Stimulated activated CD4-positive, alpha-beta T cell treated with anti-CD3 and anti-CD28 coated beads, Interleukin-1b, Interleukin-23, amount 100 ng/mL, for 1 hour (primary cell): ENCODE measurements at places on chromosomes 12 and 14.

DNA sequence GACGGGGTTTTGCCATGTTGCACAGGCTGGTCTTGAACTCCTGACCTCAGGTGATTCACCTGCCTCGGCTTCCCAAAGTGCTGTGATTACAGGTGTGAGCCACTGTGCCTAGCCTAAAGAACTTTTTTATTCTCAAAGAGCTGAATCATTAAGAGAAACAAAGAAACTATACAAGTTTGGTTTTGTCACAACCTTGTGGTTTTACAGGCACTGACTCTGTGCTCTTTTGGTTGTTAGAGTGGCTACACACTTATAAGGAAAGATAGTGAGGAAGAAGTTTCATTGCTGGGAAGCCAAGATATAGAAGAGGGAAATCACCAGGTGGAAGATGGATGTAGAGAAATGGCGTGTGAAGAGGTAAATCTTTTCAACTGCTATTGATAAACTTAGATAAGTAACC is 10.1 kb upstream of the DNAH10 start:
- DNase-seq, result no peak

- DNase-seq, result no peak
Observed at GRCh38 chr12:91695964-91696363, 449.7 kb downstream of the BTG1 start.

DNA sequence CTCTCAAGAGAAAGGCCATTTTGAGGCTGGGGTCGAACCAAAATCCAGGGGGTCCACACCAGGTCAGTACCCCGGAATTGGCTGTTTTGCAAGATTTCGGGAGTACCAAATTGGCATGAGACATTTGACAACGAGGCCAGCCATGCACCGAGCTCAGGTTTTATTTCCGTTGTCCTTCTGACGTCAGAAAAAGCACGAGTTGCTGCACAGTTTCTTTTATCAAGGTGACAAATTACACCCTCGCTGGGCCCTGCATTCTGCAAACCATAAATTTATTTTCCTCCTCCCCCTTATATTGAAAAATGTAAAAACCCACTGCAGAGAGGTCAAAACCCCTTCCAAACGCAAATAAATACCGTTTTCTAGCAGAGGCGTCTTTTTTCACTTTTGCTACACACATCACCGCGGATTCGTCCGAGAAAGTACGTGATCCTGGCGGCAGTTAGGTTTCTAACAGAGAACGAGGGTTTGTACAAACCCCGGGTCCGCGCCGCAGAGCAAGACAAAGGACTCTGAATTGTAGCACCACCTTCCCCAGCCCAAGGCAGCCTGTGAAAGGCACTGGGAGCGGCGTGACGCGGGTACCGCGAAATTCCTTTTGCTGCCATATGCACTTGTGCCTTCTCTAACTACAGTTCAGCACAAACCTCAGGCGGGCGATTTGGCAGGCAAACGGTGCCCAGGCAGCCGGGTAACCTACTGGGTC is 1.8 kb downstream of the SLC38A1 start:
- peak; percentile 27 for DNase-seq

DNA sequence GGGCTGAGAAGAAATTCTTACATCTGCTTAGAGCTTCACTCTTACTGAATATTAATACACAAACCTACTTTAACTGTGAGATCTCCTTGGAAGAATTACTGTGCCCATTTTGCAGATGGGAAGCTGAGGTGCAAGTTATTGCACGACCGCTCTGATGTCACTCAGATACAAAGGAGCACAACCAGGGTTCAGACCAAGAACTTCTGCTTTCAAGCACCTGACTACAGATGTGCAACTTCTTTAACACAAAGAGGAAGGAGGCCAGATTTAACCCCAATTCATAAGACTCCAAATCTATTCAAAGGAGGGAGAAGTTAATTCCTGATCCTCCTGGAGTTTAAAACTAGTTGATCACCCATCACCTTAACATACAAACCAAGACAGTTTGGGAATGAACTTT is 232.6 kb downstream of the VRK1 start:
- DNase-seq, result no peak

DNA sequence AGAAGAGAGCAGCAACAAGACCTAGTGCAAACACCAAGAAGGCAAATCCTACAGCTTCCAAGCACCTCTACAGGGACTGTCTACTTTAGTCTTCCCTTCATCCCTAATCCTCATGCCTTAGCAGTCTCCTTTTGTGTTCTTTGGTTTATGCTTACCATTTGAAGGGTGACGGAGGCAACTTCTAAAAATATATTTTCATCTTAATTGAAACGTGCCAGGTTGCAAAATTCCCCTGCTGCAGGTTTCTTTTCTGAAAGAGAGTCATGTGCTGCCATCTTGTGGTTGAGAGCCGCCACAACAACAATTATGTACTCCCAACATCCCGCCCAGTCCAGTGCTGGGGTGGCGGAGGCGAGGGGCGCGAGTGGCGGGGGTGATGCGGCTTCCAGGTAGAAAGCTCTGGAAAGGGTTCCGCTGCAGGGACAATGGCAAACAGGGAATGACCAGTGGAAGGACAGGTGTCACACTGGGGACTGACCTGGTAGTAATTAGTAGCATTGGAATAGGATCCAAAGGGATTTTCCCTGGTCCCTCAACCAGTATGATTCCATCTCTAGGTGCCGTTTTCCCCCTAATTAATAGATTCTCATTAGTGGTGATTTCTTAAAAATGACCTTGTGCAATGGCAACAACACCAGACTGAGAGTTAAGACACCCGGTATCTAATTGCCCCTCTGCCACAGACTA is 80.3 kb upstream of the GNG2 start:
- DNase-seq, result peak; percentile 47

GRCh38 chr14:71588576-71589215 is 343.5 kb upstream of the RGS6 start:
- no peak for DNase-seq

DNA sequence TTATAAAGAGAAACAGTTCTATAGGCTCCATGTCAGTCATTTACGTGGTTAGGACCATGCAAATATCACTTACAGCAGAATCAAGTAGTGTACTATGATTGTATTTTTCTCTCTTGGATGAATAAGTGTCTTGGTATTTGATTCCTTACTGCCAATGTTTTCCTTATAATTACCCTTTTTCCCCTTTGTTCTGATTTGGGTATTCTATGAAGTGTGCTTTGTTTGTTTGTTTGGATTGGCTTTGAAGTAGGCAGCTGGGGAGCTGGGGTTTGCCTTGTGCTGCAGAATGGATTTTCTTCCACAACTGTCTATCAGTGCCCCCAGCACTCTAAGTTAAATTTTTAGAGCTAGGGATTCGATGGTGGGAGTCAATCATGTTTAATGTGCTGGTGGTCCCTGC is 12.4 kb downstream of the TMEM120B start:
- no peak for DNase-seq

GRCh38 chr14:54343272-54344121 is 53.3 kb upstream of the CDKN3 start:
- no peak for DNase-seq

GRCh38 chr12:62732861-62733427 is 202.0 kb downstream of the PPM1H start:
- DNase-seq, result no peak

DNA sequence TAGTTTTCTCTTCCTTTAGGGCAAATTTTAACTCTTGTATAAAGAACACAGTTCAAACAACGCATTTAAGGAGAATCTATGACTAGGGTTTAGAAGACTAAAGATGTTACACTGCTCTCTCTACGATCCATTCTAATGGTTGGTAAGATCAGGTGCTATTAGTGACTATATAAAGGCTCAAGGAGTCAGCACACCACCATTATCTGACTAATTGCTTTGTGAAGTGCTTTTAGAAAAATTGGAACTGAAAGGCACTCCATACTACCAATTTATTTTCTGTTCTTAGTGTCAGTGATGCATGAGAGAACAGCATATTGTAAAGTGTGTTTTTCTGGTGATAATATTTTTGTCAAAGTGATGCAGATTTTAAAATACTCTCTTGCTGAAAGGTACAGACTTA is 136.8 kb downstream of the SYT1 start:
- no peak for DNase-seq

- DNase-seq, result no peak
Observed at GRCh38 chr12:5480938-5481303, 49.0 kb downstream of the NTF3 start.

DNA sequence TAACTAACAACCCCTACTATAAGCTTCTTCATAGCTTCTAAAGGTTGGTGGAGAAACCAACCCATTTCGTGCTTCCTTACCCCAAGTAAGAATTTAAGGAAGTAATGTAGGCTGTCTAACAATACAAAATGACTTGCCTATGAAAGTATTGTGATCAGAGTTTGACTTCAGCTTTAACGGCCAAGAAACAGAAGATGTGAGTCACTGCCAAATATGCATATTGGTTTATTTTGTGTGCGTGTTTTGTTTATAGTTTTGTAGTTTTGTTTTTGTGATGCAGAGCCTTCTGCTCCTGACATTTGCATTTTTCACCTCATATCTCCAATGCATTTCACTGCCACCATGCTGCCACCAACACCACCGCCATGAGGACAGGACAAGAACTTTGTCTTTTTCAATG is 146.0 kb downstream of the FBXL14 start:
- DNase-seq, result no peak

DNA sequence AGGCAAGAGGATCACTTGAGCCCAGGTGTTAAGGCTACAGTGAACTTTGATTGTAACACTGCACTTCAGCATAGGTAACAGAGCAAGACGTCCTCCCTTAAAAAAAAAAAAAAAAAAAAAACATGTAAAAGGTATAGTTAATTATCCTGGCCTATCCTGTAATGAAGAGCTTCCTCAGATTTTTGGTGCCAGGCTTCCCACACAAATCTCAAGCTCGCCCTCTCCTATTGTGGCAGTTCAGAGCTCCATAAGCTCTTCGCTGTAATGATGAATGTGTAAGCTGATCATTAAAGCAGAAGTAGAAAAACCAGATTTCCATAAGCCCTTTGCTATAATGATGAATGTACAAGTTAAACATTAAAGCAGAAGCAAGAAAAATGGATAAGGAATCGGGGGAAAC is 2.0 kb upstream of the SLC39A2 start:
- no peak for DNase-seq

GRCh38 chr12:100823963-100824362 is 29.4 kb downstream of the ANO4 start:
- DNase-seq, result no peak
